ENCODE measurements at places on chromosomes 4 and X.

- no peak for DNase-seq
These were observed 107.8 kb downstream of the CCSER1 start for GRCh38 chr4:90234916-90235547.

DNA sequence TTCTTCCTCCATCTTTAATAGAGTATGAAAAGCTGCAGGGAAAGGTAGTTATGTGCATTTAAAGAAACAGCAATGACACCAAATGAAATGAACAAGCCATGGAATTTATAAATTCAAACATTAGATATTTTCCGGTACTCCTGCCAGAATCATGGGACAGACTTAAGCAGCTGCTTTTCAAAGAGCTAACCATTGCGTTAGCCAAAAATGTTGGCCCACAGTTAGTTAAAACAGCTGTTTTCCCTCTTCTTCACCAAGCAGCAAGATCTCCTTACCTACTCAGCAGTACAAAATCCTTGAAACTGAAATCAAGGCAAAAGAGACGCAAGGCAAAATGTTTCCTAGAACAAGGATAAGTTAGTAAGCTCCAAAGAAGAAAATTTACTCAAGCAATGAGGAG lies 64.0 kb downstream of the MANBA start:
- no peak for DNase-seq

GRCh38 chrX:17913801-17914200 lies 52.7 kb upstream of the RAI2 start:
- no peak for DNase-seq

DNA sequence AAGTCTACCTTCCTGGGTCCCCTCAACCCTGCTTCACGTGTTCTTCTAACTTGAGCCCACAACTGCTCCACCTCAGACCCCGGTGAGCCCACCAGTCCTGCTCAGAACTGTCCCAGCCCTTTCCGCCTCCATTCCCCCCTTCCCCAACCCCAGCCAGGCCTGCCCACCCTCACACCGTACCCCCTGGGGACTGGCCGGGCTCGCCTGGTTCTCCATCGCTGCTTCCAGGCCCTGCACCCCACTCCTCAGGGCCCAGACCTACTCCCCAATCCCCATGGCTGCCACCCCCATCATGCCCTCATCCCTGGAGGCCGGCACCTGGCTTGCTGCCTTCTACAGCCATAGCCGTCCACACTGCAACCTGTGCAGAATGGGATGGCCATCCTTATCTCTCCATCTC lies 23.4 kb downstream of the ADRA2C start:
- DNase-seq, result no peak

- no peak for DNase-seq
These were observed 122.2 kb downstream of the CAMK2D start for GRCh38 chr4:113639326-113639725.

GRCh38 chr4:155887847-155888570 lies 15.5 kb upstream of the TDO2 start:
- DNase-seq, result no peak

GRCh38 chrX:57929373-57929772 lies 19.1 kb upstream of the ZXDA start:
- peak; percentile 62 for DNase-seq

GRCh38 chr4:74331944-74332343 lies 23.7 kb downstream of the EPGN start:
- DNase-seq, result no peak

GRCh38 chrX:43656005-43656494 lies at the start of gene MAOA:
Gene MAOA, plus strand, starts transcription at chrX:43656299. Its CDS starts 43 bp downstream, at chrX:43656342.
- no peak for DNase-seq

- DNase-seq, result no peak
These were observed 515.6 kb upstream of the GNPDA2 start for GRCh38 chr4:45241976-45242375.

GRCh38 chr4:171896426-171896825 lies 83.2 kb downstream of the GALNTL6 start:
- no peak for DNase-seq

DNA sequence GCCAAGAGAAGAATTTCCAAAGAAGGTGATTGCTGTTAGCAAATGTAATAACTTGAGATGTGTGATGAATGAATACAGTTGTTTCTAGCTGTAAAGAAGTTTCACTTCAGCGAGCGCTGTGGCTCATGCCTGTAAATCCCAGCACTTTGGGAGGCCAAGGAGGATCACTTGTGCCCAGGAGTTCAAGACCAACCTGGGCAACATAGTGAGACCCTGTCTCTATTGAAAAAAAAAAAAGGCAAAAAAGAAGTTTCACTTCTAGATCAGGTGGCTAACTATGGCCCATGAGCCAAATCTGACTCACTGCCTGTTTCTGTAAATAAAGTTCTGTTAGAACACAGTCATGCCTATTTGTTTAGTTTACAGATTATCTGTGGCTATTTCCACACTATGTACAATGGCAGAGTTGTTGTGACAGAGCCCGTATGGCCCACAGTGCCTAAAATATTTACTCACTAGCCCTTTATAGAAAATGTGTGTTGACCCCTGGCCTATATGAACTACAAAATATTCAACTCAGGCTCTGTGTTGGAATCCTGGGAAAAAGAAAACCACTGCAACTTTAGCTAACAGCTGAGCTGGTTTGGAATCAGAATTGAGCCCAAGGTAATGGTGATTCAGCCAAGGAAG lies 54.1 kb upstream of the PRPS1 start:
- no peak for DNase-seq

GRCh38 chr4:19375931-19376330 lies 875.8 kb upstream of the SLIT2 start:
- DNase-seq, result no peak

DNA sequence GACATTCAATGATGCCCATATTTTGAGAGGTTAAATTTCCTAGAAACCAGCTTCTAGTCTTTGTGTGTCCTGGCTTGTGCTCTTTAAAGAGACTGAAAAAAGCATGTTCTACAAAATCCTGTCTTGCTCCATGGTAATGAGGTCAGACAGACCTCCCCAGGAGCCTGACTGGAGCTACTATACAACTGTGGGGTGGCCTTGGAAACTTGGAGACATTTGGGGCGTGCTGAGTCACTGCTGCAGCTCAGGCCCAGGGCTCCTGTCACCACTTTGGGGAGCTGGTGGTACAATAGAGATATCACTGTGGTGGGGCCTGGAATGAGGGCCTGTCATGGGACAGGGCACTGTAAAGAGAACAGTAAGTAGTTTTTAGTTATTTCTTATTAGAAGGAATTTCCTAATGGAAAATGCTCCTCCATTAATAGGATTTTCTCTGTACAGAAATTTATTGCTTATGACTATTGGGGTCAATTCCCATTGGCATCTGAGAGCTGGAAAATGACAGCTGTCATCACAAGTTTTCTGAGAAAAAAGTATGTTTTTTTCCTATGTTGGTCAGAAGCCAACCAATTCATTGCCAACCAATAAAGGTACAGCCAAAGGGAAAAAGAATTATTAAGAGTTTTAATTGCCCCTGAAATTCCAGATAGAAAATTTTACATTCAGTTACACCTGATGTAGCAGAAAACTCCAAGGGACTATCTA lies 207.4 kb upstream of the JADE1 start:
- DNase-seq, result no peak

DNA sequence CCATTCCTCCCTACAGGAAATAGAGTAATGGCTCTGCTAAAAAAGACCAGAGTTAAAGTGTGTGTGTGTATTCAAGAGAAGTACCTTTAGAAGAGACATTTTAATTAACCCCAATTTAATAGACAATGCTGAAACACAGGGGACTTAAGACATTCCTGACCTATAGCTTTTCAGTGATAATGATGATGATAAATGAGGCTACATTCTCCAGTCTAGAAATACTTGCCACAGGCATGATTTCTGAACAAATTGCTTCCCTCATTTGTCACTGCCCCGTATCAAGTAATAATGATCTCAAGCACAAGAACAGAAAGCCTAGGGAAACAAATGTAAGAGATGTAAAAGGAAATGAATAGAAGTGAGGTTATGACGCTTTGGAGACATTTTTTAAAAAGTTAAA lies 117.1 kb downstream of the UNC5C start:
- no peak for DNase-seq

DNA sequence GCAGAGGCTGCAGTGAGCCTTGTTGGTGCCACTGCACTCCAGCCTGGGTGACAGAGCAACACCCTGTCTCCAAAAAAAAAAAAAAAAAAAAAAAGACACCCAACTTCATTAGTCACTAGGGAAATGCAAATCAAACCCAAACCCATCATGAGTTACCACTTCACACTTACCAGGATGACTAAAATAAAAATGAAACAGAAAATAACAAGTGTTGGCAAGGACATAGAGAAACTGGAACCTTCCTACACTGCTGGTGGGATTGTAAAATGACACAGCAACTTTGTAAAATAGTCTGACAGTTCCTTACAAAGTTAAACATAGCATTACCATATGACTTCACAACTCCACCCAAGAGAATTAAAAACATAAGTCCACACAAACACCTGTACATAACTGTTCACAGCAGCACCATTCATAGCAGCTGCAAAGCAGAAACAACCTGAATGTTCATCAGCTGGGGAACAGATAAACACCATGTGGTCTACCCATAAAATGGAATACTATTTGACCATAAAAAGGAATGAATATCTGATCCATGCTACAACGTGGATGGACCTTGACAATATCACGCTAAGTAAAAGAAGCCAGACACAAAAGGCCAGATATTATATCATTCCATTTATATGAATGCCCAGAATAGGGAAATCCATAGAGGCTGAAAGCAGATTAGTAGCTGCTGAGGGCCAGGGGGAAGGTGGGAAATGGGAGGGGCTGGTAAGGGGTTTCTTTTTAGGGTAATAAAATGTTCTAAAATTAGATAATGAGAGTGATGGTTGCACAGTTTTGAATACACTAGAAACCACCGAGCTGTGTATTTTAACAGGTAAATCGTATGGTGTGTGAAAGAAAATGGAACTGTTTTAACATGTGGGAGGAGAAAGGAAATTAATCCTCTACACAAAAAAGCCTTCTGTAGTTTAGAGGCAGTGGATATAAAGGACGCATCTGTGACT lies 18.3 kb downstream of the CD99L2 start:
- DNase-seq, result no peak

DNA sequence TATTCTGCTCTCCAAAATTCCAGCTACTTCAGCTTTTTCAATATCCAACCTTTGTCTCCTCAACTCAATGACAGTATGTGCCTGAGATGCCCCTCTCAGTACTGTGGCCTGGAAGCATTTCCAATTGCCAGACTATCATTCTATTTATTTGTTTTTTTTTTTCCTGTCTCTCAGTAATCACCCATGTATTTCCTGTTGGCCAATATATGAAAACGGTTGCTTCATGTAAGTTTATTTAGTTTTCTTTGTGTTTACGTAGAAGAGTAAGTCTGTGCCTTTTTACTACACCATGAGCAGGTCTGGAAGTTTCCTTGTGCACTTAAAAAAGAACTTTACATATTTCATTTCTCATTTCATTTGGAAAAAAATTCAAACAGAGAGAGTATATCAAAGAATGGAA lies 537.5 kb upstream of the SPANXN1 start:
- no peak for DNase-seq

GRCh38 chr4:173325007-173325736 lies 9.0 kb downstream of the HMGB2 start:
- DNase-seq, result no peak

GRCh38 chr4:120616041-120616440 lies 306.5 kb downstream of the PRDM5 start:
- DNase-seq, result no peak

GRCh38 chr4:151921811-151922210 lies 161.0 kb upstream of the GATB start:
- no peak for DNase-seq

DNA sequence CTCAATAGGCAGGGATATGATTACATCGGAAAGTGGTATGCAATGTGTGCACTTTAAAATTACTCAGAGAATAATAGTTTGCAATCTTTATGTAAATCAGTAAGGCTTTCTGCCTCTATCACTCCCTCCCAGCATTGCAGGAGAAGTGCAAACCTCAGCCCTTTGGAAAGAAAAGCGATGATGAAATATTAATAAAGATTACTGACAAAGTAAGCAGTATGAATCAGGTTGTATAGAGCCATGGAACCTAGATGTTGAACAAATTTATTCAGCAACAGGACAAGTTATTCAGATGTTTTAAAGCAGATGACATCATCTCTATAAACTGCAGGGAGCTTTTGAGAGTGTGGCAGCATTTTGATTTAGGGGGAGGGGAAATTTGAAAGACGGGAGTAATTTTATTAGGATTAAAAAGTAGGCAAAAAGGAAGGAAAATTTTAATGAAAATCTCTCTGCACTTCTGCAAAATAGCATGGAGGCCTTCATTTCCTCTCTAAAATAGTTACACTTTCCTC lies 631.7 kb upstream of the GRIA3 start:
- no peak for DNase-seq

DNA sequence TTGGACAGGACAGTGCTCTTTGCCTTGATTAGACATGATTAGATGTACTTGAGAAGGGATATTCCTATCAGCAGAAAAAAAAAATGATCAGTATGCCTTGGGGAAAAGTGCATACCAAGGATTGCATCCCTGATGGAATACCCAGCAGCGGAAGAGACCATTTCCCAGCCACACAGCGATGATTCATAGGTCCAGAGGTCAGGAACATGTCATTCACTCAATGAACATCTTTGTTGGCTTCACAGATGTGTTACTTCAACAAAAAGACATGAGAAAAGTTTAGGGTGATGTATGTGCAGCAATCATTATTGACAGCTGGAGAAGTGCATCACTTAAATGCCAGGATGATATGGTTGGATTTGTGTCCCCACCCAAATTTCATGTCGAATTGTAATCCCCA lies 293.5 kb downstream of the ZNF674 start:
- DNase-seq, result no peak

- DNase-seq, result no peak
These were observed 65.1 kb upstream of the DIAPH2 start for GRCh38 chrX:96619588-96619987.

DNA sequence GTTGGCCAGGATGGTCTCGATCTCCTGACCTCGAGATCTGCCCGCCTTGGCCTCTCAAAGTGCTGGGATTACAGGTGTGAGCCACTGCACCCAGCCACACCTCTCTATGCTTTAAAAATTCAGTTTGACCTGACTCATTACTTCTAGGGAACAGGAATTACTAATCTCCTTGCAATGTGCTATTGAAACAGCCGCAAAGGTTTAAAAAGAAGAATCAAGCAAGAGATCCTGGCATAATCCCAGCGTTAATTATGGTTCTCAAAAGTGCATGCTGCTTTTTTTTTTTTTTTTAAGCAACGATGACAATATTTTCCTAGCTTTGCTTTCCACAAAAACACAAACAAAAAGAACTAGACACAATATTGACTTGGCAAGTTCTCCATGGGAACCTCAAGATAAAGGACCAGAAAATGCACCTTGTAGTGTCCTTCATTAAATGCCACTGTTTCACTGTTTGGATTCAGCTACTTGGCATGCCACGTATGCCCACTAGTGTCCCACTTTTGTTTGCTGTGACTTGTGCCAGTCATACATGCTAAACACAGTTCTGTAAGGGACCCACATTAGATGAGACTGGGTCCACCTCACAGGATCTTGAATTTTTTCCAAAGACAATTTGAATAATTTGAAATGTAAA lies 112.6 kb upstream of the PPARGC1A start:
- DNase-seq, result peak; percentile 18

DNA sequence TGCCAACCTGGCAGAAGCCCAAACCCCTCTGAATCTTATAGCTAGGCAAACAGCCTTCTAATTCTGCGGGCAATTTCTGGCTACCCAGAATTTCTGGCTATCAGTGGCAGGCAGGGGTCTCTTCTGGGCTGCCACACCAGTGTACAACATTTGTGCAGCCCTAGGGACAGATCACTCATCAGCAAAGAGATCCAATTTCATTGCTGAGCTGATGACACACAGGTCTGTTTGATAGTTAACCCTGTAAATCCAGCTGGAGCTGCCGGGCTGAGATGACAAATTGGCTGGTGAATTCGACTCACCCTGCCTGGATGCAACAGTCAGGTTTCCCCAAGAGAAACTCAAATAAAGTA lies 2.4 kb downstream of the MID1 start:
- DNase-seq, result no peak
